ENCODE measurements at places on chromosomes 1 and 21.

- DNase-seq: no peak
These were observed 458.9 kb upstream of the RGS18 start for GRCh38 chr1:191699343-191699742.

DNA sequence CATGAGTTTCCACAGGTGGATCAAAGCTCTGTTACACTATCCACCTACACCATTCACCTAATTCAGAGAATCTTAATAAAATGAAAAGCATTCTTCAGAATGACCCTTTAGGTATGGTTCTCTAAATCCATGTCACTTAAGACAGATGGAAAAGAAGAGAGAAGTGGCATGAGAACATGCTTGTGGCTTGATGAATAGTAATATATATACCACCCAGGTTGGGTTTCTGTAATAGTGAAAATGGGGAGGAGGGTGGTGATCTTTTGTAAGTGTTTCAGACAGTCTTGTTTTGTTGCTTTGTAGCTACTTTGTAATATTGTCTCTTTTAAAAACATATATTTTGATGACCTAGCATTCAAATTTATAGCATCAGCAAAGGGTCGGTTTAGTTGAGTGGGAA is 469.8 kb downstream of the USP25 start:
- DNase-seq: no peak

DNA sequence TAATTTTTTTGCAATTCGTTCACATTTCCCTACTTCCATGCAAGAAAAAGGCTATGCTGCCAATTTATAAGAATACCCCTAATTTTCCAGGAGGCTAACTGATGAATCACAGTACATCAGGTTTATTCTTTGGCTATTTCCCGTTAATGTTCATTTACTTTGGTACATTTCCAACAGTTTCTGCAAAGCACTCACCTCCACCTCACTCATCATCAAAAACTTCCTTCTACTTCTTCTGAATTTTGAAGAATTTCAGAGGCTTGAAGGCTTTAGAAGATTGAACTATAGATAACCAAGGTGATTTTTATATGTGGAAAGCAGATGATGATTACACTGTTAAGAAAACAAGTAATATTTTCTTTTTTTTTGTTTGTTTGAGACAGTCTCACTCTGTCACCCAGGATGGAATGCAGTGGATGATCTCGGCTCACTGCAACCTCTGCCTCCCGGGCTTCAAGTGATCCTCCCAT is 60.5 kb upstream of the HP1BP3 start:
- no peak for DNase-seq

DNA sequence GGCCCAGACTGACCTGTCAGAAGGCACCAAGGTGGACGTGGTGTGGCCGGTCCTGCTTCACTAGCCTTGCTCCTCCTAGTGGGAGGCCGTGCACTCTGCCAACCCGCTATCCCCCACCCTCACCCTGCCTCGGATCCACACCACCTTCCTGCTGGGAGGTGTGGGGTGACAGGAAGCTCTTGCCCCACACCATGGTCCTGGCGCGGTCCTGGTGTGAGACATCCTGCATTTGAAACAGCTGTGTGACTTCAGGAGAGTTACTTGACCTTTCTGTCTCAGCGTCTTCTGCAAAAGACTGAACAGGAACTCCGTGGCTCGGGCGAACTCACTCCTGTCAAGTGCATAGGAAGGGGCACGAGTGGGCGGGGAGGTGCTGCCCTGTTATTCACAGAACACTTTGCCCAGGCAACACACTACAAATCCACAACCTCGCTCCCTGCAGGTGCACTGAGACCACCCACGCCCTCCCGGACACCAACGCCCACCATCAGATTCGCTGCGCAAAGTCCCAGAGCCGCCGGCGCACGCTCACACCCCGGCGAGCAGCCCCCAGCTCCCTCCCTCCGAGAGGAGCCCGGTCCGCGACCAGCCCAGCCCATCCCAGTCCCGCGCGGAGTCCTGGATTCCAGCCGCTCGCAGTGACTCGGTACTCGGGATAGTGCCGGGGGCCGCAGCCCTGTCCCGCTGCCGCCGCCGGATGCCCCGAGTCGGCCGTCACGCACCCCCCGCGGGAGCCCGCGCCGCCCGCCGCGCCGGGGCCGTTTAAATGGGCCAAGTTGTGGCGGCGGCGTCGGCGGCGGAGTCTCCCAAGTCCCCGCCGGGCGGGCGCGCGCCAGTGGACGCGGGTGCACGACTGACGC is at the start of gene SAMD11:
Gene SAMD11 (plus strand): TSS at position 793 of the 860 bp plus-strand sequence. CDS start 509 bp downstream, outside the sequence.
- DNase-seq: peak; percentile 80

DNA sequence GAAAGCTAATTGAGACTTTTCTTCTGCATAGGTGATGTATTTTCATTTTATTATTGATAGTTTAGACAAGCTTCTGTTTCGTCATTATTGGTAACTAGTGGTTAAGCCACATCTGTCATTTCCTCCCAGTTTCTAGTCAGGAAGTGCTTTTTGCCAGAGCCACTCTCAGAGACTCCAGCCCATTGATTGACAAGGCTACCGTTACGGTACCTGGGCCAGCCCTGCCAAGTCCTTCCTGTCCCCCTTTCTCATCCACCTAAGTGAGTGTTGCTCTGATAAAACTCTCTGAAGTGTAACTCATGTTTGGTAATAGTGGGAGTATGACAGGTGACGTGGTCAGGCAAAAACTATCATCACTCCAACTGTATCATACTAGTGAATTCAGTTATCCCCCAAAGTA is 29.6 kb upstream of the AGL start:
- DNase-seq: no peak

DNA sequence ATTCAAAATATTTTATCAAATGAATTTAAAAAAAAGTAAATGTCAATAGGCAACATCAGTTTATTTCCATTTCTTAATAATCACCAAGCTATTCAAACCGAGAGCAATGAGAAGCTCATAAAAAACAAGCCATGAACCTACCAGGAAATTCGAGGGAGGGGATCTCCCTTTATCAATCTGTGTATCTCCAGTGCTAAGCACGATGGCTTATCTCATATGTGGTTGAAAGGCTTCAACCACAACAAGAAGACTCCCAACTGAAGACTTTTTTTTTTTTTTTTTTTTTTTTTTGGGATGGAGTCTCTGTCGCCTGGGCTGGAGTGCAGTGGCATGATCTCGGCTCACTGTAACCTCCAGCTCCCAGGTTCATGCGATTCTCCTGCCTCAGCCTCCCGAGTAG is 833.3 kb downstream of the USP25 start:
- DNase-seq: no peak

DNA sequence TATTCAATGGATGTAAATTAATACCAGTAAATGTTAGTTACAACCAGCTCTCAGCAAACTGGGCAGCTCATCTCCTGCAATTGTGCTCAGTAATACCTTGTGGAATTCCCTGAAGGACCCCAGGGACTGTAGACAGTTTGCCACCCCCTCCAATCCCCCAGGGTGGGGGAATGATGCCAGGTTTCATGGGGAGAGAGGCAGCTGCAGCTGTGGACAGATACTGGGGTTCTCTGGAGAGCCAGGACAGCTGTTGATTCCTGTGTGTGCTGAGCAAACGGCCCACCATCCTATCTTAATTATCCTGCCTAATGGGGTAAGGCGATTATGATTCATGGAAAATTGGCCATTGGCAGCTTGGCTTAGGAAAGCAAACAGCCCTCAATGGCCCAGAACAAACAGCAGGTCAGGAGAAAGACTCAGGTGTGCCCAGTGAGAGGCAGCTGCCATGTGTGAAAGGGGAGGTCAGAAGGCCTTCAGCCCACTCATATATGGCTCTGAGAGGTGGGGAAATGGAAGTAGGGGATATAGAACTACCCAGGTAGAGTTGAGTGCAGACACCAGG is 148.9 kb upstream of the CTTNBP2NL start:
- DNase-seq: no peak

GRCh38 chr1:226986496-226987178 is 46.5 kb downstream of the COQ8A start:
- DNase-seq: no peak

DNA sequence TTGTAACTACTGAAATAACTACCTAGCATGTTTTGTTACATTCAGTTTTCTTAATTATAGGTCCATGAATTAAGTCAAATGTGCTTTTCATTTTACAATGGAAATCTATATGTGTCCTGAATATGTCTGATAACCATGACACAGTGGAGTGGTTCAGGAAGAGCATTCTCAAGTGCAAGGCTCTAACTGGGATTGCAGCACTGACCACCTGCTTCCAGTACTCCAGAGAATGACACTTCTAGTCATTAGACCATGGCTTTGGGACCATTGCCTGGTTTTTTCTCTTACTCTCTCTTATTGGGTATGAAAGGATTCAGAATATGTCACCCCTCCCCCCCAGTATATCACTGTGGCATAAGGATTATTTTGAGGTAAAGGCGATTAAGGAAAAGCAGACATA is 204.9 kb upstream of the CACYBP start:
- no peak for DNase-seq

DNA sequence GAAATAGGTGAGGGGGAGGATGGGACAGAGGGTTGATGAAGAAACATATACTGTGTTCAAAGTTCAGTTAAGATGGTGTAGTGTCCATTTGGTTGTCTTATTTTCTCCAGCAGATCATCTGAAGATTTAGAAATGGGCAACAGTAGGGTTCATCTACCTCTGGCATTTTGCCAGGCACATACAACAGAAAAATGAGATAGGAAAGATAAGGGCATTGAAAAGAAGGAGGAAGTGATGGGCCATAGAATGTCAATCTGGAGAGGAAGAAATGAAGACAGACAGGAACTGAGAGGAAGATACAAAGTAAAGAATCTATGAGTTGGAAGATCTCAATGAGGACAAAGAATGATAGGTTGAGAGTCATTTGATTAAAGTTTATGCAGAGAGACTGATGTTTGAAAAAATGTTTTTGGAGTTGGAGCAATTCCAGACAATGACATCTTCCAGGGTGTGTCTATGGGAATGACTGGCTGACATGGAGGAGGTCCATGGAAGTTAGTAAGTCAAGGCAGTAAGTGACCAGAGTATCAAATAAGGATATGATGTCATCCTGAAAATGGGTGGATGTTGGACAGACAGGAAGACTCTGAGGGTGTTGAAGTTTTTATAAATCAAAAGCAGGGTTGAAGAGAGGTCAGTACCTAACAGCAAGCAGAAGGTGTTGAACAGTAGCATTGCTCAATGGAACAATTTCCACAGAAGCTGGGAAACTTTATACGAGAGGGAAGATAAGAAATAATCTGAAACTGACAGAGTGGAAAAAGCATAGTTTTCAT is 18.7 kb upstream of the CD55 start:
- DNase-seq: no peak

GRCh38 chr1:109298666-109299557 is 7.9 kb downstream of the MYBPHL start:
- DNase-seq: peak; percentile 54

DNA sequence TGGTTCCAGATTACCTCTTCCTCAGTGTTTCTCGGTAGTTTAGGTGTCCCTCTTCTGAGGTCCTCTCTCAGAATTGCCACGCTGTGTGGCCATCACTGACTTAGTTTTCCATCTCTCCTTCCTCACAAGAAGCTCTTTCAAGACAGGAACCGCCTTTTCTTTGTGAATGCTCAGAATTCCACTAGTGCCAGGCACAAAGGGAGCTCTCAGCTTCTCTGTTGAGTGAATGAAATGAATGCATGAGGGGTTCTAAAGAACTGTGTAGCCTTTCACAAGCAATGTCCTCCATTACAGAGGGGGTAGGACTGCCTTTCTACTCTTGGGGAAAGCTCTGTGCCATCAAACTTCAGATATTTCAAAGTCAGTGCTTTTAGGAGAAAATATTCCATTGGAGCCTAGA is 546.8 kb downstream of the RWDD3 start:
- DNase-seq: no peak

- peak; percentile 38 for DNase-seq
These were observed 5.3 kb upstream of the SFT2D2 start for GRCh38 chr1:168220470-168220871.

DNA sequence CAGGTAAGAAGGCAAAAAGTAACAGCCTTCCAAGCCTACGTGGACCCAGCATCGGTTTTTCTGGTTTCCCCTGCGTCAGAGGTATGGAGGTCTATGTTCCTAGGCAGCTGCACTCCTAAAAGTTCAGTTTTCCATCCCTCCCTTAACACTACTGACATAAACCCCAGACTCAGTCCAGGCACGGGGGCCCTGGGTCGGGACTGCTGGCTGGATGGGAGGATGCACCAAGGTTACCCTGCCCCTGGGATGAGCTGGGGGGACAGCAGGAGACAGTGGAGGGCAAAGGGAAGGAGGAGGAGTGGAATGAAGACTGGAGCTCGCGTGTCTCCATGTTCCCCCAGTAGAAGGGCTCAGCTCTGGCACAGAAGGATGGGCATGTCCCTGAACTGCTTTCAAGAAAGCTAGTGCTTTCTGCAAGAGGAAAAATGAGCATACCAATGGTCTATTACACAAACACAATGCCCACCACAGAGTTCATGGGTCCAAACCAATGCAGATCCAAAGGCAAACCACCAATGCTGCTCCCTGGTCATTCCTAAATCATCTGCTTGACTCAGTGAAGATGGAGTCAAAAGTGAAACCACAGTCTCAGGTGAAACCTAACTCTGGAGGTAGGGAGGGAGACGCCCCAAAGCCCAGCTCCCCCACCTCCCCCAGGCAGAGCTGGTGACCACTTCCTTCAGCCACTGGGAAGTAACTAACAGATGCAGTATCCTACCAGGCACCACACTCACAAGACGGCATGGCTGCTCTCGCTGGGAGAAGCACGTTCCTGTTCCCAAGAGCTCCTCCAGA is 54.9 kb downstream of the CD46 start:
- no peak for DNase-seq

- DNase-seq: no peak
These were observed 1.4 kb upstream of the MT1HL1 start for GRCh38 chr1:237005674-237006073.

DNA sequence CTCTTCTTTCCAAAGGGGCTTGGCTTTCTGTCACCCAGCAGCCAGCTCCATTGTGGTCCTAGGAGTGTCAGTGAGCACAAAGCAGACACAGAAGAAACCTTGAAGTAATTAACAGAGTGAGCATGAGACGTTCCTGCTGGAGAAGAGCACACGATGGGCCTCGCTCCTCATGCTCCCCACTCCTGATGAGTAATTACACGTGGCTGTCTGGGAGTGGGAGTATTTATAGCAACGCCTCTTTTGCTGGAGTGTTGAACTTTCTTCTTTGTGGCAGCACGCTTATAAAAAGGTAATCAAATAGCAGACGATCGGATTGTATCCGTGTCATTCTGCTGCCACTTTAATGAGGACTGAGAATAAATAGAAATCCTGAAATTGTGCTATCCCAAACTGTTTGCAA is 185.8 kb downstream of the CAMTA1 start:
- DNase-seq: no peak

- DNase-seq: no peak
These were observed 2.0 kb downstream of the CSRP1 start for GRCh38 chr1:201504799-201505502.
